ENCODE measurements at places on chromosomes 6 and 20.

- no peak for DNase-seq
Measured at GRCh38 chr6:4905826-4906225, 98.0 kb downstream of the RPP40 start.

GRCh38 chr20:56400001-56400640 lies 7.7 kb downstream of the CSTF1 start:
- DNase-seq = peak; percentile 57

DNA sequence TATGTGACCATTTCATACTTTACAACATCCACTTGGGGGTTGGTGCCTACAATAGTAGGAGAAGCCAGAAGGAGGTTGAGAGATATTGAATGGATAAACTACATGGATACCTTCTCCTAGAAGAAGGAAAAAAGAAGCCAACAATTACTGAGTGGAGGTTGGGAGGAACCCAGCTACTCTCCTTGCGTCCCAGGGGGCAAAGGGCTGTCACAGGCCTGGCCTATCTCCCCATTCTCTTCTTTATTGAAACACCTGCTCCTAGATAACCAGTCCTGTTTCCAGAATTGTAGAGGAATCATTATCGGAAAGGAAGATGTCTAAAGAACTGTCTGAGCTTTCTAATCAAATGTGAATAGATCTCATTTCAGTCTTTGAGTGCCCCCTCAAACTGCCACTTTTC lies 115.1 kb downstream of the MAP7 start:
- DNase-seq = no peak

- DNase-seq = no peak
Measured at GRCh38 chr20:55031971-55032370, 556.6 kb downstream of the DOK5 start.

GRCh38 chr20:11849270-11849915 lies 68.3 kb upstream of the BTBD3 start:
- no peak for DNase-seq

GRCh38 chr20:59439243-59439642 lies 138.8 kb downstream of the EDN3 start:
- no peak for DNase-seq

- DNase-seq = no peak
Measured at GRCh38 chr6:47977314-47977713, 133.7 kb downstream of the PTCHD4 start.

DNA sequence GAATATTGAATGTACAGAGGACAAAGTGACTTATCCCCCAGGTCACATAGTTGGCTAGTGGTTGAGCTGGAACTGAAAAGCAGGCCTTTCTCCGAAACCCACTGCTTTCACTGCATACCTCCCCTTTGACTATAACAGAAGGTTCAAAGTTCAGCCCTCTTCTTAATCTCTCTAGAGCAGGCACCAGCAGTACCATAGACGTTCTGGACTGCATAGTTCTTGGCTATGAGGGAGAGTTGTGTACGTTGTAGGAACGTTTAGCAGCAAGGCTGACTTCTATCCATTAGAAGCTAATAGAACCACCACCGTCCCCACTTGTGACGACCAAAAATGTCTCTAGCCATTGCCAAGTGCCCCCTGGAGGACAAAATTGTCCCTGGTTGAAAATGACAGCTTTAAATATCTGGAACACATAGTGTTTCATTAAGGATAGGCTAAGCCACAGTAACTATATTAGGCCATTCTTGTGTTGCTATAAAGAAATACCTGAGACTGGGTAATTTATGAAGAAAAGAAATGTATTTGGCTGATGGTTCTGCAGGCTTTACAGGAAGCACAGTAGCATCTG lies 123.8 kb upstream of the MTHFD1L start:
- no peak for DNase-seq

DNA sequence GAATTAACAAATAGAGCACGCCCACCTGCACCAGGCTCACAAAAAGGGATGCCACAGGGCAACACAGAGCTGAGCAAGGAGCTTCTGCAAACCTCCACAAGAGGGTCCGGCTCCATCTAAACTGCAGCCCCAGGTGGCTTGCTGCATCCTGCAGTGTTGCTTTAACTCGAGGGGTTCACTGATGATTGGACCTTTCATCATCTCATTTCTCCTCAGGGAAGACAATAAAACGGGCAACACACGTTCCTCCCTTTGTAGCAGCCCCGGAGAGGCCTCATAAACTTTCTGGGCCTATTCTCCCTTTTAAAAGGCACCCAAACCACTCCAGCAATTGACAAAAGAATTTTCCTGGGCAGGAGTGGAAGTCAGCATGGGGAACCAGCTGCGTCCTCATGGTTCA lies 161.5 kb upstream of the CDH4 start:
- no peak for DNase-seq

GRCh38 chr6:70538376-70538775 lies 28.4 kb upstream of the SDHAF4 start:
- DNase-seq = no peak

DNA sequence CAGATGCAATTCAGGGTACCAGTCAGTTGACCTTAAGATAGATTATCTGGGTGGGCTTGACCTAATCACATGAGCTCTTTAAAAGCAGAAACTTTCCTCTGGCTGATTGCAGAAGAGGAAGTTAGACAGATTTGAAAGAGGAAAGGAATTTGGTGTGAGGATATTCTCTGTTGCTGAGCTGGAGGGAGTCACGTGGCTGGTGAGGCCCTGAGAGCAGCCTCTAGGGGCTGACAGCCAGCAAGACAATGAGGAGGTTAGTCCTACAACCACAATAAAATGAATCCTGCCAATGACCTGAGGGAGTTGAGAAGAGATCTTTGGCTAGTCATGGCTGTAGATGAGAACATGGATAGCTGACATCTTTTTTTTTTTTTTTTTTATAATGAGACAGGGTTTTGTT lies 87.0 kb upstream of the B3GAT2 start:
- DNase-seq = no peak

DNA sequence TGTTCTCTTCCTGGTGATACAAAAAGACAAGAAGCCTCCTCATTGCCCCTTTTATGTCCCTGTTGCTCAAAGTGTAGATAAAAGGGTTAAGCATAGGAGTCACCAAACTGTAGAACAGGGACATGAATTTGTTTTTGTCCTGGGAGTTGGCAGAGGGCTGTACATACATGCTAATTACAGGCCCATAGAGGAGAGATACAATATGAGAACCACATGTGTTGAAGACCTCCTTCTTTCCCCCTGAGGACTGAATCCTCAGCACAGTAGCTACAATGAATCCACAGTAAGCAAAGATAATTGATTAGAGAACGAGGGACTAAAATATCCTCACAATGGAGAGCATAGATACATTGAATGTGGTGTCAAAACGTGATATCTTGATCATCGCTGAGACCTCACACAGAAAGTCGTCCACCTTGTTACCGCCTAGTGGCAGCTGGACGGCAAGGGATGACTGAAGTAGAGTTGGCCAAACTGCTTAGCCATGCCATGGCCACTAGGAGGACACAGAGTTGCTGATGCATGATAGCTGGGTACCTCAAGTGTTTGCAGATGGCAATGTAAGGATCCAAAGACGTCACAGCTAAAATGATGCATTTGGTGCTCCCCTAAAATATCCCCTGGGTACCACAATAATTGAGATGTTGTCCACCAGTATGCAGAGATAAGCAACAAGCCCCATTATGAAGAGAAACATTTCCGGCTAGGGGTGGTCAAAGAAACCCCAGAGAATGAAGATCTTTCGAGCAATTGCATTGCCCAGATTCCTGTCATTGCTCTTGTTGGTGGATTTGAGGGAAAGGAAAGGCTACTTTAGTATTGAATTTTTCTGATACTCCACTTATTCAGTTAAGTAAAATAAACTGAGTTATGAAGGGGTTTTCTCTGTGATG lies 15.0 kb downstream of the OR2B3 start:
- no peak for DNase-seq

GRCh38 chr6:149999636-150000035 lies 25.7 kb downstream of the RAET1L start:
- no peak for DNase-seq

GRCh38 chr6:56046576-56046975 lies 171.2 kb upstream of the BMP5 start:
- DNase-seq = no peak

DNA sequence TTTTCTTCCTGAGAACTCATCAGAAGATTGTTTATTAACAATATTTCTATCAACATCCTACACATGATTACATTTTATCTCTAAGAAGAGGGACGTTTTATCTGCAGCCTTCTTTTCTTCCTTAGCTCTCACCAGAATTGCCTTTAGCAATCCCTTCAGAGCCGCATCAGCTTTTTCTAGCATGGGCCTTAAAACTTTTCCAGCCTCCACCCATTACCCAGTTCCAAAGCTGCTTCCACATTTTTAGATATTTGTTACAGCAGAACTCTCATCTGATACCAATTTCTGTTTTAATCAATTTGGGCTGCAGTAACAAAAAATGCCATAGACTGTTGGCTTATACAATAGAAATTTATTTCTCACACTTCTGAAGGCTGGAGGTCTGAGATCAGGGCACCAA lies 281.5 kb downstream of the THBS2 start:
- no peak for DNase-seq

- DNase-seq = no peak
Measured at GRCh38 chr6:13205106-13205505, 123.2 kb downstream of the TBC1D7 start.

DNA sequence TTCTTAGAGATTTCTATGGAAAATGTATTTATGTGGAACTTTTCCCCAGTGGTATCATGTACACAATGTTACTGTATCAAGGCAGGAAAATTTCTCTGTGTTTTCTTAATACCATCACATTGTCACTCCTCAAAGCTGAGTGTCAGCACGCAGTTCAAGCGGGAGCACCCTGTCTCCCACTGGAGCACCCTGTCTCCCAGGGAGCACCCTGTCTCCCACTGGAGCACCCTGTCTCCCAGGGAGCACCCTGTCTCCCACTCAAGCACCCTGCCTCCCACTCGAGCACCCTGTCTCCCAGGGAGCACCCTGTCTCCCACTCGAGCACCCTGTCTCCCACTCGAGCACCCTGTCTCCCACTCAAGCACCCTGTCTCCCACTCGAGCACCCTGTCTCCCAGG lies 51.3 kb downstream of the PSMG4 start:
- no peak for DNase-seq

GRCh38 chr6:52284131-52284459 lies 447 bp downstream of the MCM3 start:
- no peak for DNase-seq

DNA sequence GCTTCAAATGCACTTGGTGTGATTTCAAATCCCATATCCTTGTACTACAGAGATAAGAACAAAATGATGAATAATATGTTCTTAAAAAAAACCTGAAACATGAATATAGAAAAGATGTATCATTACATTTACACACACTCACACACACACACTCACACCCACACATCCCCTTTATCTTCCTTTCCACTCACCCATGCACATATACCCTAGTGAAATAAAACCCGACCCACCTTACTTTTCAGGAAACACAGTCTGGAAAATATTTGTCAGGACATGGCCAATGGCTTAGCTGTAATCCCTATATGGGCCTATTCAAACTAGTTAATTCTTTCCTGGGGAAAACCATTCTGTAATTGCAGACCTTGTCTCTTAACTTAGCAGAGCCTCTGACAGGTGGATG lies 60.8 kb upstream of the EDN1 start:
- DNase-seq = no peak

DNA sequence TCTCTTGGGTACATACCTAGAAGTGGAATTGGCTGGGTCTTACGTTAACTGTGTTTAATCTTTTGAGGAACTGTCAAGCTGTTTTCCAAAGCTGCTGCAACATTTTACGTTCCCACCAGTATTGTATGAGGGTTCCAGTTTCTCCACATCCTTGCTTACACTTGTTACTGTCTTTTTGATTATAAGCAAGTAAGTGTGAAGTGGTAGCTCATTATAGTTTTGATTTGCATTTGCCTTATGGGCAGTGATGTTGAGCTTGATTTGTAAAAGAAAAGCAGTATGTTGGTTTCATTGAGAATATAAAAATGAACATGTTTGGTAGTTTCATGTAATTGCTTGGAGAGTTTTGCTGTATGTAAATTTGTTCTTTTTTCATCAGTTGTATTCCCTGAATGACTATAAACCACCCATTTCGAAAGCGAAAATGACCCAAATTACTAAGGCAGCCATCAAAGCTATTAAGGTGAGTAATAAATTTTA lies 40.4 kb downstream of the SCAF8 start:
- no peak for DNase-seq

- no peak for DNase-seq
Measured at GRCh38 chr6:135664527-135664926, 167.0 kb upstream of the AHI1 start.

- no peak for DNase-seq
Measured at GRCh38 chr6:38117281-38117680, 297.8 kb downstream of the ZFAND3 start.

DNA sequence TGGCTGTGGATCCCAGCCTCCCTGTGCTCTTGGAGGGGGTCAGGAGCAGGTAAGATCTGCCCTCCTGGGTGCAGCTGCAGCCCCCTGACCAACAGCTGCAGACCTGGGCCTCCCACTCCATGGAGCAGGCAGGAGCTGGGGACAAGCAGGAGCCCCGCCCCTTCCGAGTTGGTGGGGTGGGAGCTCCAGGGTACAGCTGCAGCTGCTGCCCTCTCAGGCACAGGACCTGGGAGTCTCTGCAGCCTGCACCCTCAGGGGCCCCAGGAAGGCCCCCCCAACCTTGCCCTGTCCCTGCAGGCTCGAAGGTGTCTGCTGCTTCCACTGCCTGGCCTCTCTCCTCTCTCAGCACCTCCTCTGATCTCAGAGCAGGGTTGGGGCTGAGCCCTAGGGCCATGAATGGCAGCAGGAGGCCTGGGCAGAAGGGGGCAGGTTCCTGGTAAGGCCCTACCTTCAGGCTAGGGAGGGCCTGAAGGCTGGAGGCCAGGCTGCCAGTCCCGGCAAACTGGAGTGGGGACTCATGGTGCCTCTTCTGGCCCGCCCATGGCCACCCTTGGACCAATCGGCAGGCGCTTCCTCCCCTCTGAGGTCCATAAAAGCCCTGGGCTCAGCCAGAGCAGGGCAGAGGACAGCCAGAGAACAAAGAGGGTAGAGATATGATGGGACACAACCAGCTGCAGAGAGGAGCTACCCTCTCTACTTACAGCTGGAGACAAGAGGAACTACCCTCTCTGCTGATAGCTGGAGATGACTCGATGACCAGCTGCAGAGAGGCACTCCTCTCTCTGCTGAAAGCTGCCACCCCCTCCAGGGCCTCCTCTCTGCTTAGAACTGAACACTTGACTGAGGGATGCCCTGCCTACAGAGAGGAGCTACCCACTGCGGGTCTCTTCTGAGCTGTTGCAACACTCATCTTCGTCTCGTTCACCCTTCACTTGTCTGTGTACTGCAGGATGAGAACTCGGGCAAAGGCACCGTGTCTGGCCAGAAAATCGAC lies 7.8 kb upstream of the PACSIN1 start:
- no peak for DNase-seq

DNA sequence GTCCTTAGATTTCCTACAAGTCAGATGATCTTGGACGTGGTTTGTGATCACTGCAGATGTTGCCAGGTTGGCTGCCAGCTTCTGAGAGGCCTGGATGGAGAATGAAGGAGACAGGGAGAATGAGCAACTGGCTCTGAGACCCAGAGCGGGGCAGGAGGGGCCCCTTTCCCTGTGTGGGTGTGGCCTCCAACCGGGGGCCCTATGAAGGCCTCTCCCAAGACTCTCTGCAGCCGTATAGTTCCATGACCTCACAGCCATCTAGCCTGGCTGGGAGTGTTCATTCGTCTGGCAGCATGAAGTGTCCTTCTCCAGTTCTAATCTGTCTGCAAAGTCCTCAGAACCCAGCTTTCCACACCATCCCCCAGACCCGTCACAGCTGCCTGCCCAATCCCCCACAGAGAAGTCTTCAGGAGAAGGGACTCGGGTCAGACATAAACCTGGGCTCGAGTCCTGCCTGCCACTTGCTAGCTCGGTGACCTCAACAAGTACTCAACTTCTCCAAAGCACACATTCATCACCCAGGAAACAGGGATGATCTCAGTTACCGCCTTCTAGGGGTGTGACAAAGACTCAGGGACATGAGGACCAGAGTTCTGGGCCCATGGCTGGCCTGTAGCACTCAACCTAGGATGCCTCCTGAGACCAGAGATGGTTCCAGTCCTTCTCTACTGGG lies 122.6 kb downstream of the EDN3 start:
- DNase-seq = no peak

Measured in fibroblast of skin of left quadriceps (primary cell).